Tibial nerve (tissue), 4 donors: ENCODE measurements at places on chromosomes 16 and 17.

- DNase-seq, result peak; percentile 59
Measured at GRCh38 chr17:75404223-75404730, 1.2 kb downstream of the GRB2 start.

DNA sequence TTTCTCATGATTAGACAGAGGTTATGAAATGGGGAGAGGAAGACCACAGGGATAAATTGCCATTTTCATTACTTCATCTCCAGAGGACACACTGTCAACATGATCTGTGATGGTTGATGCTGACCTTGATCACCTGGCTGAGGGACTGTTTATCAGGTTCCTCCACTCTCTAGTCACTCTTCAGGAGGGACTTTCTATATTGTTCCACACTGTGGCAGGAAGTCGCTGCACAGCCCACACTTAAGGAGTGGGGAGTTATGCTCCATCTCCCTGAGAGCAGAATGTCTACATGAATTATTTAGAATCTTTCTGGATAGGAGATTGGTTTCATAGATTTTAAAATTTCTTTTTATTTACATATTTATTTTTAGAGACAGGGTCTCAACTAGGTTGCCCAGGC lies 46.7 kb downstream of the CYB5B start:
- DNase-seq, result no peak

DNA sequence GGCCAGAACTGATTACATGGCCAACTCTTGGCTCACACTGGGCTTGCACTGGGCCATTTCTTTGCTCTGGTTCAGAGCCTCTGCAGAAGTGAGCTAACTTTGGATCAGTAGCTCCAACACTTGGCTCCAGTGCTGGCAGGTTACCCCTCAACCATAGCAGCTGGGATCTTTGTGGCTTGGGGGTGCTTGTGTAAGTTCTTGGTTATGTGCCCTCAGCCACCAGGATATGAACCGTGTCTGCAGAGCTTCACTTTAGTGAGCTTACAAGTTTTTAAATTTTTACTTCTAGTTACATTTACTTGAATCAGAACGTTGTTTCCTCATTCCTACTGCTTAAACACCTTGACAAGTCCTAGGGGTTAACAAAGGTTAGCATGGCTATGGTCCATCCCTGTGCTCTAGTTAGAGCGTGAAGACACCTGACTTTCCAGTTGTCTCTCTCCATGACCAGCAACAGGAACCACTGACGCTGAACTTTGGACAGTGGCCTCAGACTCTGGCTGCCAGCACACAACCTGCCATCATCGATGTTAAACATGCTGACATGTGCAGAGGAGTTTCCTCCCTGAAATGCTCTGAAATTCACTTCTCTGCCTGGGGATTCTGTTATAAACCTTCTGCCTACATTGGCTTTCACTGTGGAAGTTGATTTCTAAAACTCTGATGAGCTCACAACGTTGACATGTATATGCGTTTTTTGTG lies 4.1 kb downstream of the PDF start:
- DNase-seq, result no peak

GRCh38 chr16:13103831-13104530 lies 202.6 kb downstream of the SHISA9 start:
- no peak for DNase-seq

DNA sequence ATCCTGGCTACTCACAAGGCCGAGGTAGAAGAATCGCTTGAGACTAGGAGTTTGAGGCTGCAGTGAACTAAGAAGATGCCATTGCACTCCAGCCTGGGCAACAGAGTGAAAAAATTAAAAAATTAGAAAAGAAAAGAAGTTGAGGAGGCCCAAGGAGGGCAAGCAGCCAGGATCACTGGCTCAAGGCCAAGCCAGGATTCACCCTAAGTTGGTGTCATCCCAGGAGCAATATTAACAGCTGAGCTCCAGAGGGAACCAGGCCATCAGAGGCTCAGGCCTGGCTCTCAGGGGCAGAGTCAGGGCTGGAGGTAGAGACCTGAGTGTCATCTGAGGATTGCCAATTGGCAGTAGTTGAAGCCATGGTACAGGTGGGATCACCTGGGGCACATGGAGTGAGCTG lies 20.7 kb downstream of the DRC3 start:
- DNase-seq, result no peak

DNA sequence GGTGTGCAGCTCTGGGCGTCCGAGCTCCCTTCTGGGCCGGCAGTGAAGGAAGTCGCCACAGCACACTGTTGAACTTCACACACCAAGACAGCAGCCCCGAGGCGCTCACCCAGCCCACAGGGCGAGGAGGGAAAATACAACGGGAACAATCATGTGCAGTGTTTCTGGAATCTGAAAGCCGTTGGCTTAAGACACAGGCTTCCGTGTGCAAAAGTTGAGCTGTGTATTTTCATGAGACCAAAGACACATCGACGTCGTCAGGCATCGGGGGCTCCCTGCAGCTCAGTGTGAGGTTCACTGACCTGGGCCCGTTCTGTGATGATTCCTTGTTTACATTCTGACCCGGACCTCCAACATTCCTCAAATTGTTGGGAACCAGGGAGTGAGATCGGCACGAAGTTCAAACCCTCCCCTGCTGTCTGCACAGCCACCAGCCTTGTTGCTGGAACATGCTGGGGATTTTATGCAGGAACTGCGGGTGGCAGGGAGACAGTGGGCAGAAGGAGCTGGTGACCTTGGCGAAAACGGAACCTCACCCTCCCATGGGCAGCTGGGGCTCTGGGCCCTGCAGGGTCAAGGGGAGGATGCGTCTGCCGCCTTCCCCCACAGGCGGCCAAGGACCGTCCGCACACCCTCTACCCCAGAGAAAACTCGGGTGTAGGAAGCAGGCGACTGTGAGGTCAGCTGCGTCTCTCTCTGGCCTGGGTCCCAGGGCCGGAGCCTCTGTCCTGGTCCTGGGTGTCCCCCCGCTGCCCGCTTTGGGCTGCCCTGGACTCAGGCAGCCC lies 72.2 kb downstream of the METRNL start:
- no peak for DNase-seq

- DNase-seq, result no peak
Measured at GRCh38 chr17:56159826-56160380, 6.6 kb downstream of the ANKFN1 start.

GRCh38 chr17:80800481-80801391 lies 190.9 kb upstream of the CHMP6 start:
- no peak for DNase-seq

DNA sequence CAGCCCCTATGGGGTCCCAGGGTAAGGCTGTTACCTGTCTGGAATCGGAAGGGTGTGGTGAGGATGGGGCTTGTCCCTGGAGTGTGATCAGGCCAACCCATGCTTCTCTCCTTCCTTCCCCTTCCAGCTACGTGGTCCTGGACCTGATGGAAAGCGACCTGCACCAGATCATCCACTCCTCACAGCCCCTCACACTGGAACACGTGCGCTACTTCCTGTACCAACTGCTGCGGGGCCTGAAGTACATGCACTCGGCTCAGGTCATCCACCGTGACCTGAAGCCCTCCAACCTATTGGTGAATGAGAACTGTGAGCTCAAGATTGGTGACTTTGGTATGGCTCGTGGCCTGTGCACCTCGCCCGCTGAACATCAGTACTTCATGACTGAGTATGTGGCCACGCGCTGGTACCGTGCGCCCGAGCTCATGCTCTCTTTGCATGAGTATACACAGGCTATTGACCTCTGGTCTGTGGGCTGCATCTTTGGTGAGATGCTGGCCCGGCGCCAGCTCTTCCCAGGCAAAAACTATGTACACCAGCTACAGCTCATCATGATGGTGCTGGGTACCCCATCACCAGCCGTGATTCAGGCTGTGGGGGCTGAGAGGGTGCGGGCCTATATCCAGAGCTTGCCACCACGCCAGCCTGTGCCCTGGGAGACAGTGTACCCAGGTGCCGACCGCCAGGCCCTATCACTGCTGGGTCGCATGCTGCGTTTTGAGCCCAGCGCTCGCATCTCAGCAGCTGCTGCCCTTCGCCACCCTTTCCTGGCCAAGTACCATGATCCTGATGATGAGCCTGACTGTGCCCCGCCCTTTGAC lies 2.4 kb downstream of the MAPK7 start:
- no peak for DNase-seq

DNA sequence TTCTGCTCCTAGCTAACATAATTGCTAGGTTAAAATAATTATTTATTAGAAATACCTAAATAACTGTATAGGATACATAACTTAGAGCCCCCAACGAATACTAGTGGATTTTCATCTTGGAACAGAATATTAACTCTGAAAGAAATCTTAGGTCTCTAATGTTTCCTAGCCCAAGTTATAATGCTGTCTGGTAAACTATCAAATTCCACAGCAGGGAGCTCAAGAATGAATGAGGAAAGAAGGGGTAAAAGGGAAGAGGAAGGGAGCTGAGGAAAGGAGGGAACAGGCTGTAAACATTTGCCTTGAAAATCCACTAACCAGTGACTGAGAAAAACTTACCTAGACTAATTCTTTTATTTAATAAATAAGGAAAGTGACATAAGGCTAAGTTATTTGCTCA lies 93.2 kb upstream of the NACA2 start:
- DNase-seq, result no peak

DNA sequence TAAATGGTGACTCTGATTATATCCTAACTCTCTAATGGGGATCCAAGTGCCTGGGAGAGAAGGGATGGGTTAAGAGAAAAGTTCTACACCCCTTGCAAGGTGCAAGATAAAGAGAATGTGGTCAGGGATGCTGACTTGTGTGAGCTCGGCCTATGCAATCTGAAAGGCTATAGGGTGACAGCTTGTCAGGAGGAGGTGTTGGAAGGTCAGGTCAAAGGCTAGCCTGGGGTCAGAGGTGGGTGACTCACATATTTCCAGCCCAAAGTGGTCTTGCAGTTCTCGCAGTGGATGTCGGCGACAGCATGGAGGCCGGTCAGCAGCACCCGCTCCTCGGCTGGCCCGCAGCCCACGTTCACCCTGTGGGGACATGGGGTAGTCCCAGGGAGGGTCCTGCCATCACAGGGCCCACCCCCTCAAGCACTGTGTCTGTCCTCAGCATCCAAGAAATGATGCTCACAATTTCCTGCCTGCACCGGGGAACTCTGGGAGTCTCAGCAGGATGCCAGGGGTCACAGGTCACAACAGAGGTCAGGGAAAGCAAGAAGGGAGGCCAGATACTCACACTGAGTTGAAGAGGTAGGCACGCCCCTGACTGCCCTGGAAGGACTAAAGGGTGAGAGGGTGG lies 1.4 kb downstream of the YPEL3 start:
- no peak for DNase-seq
